ENCODE measurements at places on chromosomes 5 and 9.

DNA sequence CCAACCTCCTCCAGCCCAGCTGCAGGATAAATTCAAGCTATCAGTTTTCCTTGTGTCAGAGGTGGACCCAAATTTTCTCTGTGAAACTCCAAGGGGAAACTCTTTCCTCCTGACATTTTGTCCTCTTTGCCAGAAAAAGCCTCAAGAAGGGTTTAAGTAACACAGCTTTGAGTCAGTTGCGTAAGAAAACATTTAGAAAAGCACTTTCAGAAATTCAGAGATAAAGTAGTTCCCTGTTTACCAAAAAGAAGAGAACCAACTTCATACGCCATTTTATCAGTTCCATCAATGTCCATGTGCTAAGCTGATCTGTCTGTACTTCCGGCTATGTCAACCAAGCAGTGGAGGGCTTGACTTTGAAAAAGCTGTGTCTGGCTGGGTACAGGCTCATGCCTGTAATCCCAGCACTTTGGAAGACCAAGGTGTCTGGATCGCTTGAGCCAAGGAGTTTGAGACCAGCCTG is 19.9 kb upstream of the SUSD1 start:
- DNase-seq = no peak

DNA sequence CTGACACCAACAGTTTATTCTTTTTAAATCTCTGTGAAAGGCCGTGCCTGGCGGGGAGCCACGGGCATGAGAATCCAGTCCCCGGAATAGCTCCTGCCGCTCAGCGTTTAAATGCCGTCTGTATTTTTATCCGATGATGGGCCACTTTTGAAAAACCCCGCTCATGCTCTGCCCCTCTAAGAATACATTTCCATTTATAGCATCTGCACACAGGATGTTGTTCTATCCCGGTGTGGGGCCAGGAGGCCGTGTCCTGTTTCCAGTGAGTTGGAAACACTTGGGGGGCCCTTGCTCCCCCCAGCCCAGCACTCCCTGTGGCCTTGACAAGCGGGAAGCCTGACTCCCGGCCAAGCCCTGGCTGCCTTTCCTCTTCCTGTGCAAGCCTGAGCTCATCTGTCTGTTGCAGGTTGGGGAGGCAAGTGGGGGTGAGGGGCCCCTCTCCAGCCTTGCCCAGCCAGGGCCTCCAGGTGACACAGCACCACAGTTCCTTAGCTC is 39.0 kb downstream of the ERGIC1 start:
- no peak for DNase-seq

DNA sequence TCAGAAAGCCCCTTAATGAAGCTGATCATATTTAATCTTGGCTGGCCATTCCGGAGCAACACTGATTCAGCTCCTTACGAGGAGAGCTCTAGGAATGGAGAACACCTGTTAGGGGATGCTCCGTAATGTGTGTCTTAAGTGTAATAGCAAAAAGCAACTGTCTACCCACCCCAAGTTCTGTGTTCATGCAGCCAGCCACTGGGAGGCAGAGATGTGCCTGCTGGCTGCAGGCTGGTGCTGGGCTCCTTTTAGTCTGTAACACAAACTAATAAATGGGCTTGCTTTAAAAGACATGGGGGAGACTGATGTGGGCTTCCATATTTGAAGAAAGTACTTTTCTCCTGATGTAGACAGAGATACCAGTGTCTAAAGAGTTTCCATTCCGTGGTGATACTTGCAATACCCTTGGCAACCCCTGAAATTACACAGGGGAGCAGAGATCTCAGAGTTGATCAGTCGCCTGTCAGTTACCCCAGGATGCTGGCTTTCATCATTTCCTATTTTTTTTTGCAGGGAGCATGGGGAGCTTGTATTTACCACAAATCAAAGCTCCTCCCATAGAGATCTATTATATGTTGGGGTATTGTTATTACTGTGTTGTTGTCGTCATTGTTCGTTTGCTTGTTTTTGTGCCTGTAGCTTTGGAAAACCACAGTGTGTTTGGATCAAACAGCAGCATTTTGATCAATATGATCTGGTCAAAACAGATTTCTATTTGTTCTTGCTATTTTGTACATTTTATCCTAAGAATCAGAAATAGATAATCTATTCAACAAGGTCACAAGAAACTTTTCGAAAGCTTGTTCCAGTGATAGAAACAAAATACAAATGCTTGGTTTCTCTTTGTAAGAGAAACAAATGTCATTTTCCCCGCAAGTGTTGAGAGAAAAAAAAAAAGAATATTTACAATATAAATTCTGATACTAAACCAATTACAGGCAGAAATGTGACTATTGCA is 65.8 kb downstream of the MTX3 start:
- DNase-seq = peak; percentile 64

- DNase-seq = no peak
Observed at GRCh38 chr5:18057725-18058124, 423.5 kb downstream of the TAF11L14 start.

DNA sequence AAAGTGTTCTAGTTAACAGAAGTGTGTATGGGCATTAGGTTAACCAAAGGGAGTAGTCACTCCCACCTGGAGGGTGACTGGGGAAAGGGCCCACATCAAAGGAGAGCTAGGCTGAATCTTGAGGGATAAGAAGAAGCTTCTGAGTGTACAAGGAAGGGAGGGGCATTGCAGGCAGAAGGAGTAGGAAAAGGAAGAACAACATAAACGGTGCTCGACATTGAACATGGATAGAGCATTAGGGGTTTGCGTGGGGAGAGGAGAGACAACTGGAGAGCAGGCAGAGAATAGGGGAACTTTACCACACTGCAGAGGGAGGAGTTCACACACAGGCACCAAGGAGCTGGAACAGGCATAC is 5.3 kb upstream of the GLRX start:
- no peak for DNase-seq

GRCh38 chr5:168282120-168282519 is 9.3 kb upstream of the WWC1 start:
- DNase-seq = no peak

DNA sequence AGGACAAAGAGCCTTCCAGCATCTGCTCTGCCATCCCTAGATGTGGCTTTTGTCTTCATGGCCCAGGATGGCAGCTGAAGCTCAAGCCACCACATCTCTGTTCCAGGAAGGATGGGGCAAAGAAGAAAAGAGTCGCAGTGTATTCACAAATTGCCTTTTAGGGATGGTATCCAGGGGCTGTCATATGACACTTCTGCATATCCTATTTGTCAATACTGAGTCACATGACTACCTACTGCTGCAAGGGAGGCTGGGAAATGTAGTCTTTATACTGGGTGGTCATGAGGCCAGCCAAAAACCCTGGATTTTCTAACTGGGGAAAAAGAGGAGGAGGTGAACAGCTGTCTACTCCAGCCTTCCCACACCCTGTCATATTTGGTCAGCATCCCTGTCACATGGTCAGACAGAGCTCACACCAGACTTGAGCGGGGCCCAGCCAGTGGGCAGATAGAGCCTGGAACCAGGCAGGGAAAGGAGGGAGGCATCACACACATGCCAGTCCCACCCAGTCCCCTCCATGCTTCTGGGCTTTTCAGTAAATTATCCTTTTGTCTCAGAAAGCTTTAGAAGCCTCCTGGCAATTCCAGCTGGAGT is 52.0 kb downstream of the OLFM1 start:
- no peak for DNase-seq

DNA sequence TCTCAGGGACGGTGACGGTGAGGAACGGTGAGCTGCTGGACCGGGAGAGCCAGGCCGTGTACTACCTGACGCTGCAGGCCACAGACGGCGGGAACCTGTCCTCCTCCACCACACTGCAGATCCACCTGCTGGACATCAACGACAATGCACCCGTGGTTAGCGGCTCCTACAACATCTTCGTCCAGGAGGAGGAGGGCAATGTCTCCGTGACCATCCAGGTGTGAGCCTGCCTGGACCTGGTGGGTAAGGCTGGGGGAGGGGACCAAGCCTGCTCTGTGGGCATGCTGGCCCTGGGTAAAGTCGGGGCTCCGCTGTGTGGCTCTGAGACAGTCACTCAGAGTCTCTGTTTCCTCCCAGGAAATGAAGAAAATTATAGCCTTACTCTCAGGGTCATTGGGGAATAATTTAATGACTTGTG is 29.3 kb downstream of the CDHR2 start:
- peak; percentile 92 for DNase-seq

- peak; percentile 28 for DNase-seq
Observed at GRCh38 chr9:96450613-96451528, 902 bp downstream of the HABP4 start.

DNA sequence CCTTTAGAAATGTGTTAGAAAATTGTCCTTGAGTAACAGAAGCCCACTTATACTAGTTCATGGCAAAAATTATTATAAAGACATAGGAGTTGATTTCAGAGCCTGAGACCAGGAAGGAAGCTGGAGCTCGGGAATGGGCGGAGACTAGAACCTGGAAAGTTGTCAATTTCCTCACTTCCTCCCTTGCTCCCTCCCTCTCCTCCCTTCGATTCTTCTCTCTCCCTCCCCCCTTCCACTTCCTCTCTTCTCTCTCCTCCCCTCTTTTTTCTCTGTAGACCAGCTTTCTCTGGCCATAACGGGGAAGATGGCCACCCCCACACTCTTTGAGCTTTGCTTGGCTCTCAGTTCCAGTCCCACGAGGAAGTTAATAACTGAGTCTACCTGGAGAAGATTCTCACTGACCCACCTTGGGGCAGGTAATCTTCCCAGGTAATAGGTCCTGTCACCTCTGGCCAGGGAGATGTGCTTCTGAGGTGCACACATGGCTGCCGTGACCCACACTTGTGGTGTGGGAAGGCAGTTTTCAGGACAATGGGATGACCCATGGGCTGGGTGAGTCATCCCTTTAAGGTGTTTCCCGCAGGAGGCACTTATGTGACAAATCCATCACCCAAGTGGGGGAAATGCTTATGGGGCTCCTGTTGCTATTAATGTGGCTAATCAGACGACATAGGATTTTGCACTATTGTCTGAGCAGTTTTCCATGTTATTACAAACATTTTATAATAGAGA is 78.7 kb downstream of the HSPA4 start:
- no peak for DNase-seq

DNA sequence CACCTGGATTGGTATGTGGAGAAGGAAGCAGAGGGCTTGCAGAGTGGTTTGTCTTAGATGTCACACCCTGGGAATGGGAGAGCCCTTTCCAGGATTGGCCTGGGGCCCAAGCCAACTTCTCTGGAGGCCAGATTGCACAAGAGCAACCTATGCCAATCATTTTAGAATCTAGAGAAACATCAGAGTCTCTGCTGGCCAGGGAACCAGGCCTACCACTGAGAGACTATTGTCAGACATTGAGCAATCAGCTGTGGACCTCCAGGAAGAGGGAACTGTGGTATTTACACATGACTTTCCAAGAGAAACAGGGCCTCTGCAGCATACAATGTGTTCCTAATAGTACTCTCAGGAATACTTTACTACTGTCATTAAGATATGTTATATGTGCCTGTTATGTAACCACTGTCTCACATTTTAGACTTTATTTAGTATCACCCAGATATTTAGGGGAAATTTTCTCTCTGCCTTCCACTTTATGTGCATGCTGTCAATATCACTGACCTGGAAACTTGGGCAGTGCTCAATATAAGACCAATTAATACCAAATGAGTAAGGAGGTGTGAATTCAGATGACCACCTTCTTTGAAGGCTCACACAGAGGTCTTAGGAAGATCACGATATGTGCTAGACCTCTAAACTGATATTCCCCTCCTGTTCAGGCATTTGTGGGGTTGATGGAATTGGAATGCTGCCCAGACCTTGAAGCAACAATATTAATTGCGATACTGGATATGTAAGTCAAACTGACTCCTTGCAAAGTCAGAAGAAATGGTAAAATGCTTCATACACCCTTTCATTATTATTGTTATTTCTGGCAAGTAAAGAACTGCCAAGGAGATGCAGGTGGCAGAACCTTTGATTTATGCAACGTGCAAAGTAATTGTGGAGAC is 20.5 kb upstream of the CCL28 start:
- DNase-seq = no peak

All from WERI-Rb-1 (cell line).